ENCODE measurements at places on chromosomes 13 and 19.

- no peak for DNase-seq
Observed at GRCh38 chr13:30332456-30333143, 25.2 kb upstream of the KATNAL1 start.

DNA sequence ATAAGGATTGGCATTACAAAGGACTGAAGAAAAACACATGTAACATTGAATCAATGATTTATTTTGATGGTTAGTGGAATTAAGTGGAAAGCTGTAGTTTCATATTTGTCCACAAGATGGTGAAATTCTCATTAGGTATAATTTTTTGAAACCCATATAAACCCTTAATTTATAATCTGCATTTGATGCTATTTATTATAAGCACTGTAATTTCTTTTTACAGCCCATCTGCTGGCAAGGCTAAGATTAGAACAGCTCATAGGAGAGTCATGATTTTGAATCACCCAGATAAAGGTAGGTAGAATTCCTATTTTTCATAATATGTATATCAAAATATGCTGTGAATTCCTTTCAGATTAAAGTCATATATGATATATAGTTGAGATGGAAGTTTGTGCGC is 62.2 kb downstream of the DNAJC15 start:
- DNase-seq: no peak

- DNase-seq: no peak
Observed at GRCh38 chr19:38173291-38174041, 50.6 kb downstream of the DPF1 start.

DNA sequence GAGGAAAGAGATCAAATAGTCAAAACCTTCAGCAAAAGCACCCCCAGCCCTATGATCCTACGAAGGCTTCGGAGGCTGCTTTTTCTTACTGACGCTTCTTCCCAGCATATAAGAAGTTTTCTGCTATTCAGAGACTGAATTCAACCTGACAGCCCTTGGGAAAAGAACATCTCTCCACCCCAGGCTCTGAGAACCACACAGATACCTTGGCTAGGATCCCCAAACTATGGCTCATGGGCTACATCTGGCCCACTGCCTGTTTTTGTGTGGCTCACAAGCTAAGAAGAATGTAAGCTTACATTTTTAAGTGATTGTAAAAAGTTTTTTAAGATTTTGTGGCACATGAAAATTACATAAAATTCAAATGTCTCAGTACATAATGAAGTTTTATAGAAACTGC is 3.0 kb downstream of the SLC15A1 start:
- no peak for DNase-seq

Data from MV-4-11 (cell line).